SJSA1 (cell line): ENCODE measurements at places on chromosomes 12 and 14.

DNA sequence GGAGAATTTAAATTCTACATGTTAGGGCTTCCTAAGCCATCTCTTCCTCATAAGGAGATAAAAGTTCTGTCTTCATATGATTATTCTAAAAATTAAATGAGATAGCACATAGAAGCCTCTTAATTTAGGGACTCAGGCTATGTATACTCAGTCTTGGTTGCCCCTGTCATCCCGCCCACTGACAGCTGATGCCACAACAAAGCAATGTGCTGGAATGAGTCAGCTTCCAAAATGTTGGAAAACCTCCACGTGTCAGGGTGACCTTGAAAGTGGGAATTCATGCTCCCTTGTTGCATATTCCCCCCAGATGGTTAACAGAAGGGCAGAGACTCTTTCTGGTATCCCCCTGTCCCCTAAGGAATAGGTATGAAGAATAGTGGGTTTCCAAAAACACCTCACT, 238.0 kb upstream of the DDHD1 start:
- no peak for DNase-seq

GRCh38 chr12:131929581-131930456, 743 bp downstream of the PUS1 start:
- no peak for DNase-seq

- DNase-seq, result no peak
These were observed 18.5 kb downstream of the SFSWAP start for GRCh38 chr12:131729254-131729955.

DNA sequence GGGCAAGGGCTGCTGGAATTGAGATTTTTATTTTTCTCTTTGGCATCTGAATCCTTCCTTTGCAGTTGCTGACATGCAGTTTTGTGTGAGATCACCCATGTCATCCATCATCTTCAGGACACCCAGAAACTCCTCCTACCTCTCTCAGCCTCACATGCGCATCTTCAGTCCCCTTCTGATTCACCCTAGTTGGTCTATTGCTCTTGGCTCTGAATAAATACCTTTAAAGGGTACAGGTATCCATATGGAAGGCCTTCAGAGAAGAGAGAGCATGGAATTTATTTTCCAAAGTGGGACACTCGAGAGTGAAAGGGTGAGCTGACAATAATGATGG, 41.8 kb downstream of the NTF3 start:
- DNase-seq, result no peak

DNA sequence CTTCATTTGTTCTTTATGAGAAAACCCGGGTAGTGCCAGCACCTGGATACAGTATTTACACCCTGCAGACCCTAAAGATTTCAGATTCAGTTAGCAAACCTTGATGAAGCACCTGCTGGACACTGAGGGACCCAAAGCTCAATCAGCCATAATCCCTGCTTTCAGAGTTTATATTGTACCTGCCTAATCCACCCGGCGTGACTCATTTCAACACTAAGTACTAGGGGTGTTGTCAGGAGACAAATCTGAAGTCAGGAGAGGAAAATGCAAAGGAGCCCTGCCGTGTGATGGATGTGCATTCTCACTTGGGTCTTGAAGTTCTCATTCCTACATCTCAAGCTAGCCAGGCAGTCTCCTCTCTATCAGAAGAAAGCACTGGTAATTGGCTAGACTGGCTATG, 176.7 kb upstream of the BCL2L14 start:
- no peak for DNase-seq

- peak; percentile 57 for DNase-seq
These were observed 198.3 kb upstream of the AMIGO2 start for GRCh38 chr12:47277972-47278448.

DNA sequence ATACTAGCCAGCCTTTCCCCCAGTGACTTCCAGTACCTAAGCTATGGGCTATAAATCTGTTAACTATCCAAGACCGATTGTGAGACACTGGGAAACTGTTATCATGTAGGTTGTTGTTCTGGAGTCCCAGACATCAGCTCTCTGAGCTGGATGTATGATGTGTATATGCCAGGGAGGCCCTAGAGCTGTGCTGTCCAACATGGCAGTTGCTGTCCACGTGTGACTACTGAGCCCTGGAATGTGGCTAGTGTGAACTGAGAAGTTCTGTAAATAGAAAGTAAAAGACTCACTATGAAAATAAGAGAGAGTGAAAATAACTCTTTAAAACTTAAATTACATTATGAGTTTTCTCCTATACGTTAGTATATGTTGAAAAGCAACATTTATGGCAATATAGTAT, 755.8 kb upstream of the FBXO33 start:
- no peak for DNase-seq

DNA sequence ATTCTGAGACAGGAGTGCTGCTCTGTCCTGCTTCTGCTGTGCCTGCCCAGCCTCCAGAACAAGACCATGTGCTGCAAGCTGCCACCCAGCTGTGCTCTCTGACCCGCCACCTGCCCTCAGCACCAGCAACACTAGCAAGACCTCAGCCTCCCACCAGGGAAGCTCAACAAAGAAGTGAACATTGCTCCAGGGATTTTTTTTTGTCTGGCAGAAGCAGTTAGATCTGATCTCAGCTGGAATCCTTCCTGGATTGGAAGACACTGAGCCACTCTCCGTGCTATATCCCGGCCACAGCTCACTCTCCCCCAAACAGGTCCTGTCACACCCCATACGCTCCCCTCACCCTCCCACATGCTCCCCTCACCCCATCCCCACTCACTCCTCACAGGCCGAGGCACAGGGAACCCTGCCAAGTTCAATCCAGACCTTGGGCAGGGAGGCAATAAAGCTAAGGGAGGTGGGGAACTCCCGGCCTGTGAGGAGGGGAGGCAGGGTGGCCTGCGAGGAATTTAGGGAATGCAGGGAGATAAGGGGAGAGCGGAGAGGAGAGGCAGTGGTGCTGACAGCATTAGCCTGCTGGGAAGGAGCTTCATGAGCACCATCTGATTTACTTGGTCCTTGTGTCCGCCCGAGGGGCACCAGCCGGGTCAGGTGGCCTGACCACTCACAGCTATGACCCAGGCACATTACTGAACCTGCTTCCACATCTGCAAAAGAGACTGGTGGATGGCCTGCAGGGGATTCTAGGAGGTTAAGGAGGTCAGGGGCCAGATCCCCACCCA, 29.7 kb downstream of the CCDC85C start:
- peak; percentile 95 for DNase-seq

DNA sequence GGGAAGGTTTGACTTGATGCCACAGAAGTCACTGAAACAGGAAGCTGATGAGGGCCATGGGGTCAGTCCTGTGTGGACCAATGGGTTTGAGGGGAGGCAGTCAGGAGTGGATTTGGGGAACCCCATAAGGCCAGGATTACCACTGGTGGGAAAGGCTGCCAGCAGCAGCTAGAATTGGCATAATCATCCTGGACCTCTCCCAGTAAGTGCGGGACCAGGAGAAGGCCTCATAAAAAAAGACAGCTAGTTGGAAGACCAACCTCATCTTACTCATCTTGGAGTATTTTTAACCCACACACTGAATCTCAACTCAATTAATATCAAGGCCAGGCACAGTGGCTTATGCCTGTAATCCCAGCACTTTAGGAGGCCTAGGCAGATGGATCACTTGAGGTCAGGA, 22.7 kb downstream of the TBX3 start:
- no peak for DNase-seq

DNA sequence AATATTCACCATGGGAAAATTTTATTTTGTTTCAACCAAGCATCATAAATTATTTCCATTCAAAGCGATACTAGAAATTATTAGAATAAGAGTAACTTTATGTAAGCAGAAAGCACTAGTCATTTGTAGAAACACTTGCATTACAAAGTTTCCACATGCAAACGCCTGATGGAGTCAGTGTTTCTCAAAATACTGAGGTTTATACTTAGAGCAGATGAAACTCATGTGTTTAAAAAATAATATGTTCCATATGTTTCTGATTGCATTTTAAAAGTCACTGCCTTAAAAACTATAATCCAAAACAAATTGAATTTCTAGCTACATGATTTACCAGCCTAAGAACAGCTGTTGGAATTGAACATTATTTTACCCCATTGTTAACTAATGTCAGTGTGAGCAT, 1246.4 kb downstream of the SLC16A7 start:
- no peak for DNase-seq

GRCh38 chr12:10959804-10960203, 20.7 kb upstream of the TAS2R14 start:
- DNase-seq, result no peak

DNA sequence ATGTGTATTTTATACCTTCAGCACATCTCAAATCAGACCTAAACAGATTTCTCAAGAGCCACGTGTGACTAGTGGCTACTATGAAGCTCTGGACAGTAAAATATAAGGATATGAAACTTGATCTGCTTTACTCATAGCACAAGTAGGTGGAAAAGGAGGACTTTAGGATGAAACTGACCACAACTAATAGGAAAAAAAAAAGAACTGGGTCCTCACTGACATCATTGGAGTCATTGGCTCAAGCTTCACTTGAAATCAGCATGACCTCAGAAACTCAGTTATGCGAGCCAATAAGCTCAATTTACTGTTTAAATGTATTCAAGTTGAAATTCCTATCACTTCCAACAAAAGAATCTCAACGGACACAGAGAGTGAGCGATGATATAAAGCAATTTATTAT, 34.1 kb upstream of the CIT start:
- no peak for DNase-seq

GRCh38 chr12:52518574-52519386, 1.4 kb downstream of the KRT5 start:
- no peak for DNase-seq

- DNase-seq, result no peak
These were observed 10.7 kb downstream of the CCND2 start for GRCh38 chr12:4284306-4284705.

GRCh38 chr12:113464452-113464775, 7.3 kb downstream of the LHX5 start:
- DNase-seq, result no peak

- no peak for DNase-seq
These were observed 450.0 kb downstream of the FOXG1 start for GRCh38 chr14:29216268-29217232.

DNA sequence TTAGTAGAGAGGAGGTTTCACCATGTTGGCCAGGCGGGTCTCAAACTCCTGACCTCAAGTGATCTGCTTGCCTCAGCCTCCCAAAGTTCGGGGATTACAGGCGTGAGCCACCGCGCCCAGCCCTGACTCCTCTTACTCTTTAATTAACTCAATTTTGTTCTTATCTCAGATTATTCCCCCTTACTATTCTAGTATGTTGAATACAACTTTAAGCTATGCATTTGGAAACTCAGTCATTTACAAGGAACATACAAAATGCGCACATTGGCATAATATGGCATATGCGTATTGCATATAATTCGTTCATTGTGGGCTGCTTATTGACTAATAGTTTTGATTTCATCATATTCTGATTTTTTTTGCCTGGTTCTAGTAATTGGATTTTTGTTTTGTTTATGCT, 10.8 kb upstream of the CD163 start:
- DNase-seq, result no peak

GRCh38 chr14:33848009-33848408, 102.9 kb downstream of the EGLN3 start:
- DNase-seq, result no peak

DNA sequence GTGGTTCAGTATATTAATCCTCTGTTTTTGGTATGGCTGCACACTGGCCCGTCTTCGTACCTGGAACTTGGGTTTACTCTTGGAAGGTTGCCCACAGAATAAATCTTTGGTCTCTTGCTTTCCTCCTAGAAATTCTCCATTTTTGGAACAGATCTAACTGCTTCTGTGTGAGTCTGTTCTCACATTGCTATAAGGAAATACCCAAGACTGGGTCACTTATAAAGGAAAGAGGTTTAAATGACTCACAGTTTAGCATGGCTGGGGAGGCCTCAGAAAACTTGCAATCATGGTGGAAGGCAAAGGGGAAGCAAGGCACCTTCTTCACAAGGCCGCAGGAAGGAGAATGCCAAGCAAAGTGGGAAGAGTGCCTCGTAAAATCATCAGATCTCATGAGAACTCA, 407.8 kb upstream of the PDE3A start:
- no peak for DNase-seq

DNA sequence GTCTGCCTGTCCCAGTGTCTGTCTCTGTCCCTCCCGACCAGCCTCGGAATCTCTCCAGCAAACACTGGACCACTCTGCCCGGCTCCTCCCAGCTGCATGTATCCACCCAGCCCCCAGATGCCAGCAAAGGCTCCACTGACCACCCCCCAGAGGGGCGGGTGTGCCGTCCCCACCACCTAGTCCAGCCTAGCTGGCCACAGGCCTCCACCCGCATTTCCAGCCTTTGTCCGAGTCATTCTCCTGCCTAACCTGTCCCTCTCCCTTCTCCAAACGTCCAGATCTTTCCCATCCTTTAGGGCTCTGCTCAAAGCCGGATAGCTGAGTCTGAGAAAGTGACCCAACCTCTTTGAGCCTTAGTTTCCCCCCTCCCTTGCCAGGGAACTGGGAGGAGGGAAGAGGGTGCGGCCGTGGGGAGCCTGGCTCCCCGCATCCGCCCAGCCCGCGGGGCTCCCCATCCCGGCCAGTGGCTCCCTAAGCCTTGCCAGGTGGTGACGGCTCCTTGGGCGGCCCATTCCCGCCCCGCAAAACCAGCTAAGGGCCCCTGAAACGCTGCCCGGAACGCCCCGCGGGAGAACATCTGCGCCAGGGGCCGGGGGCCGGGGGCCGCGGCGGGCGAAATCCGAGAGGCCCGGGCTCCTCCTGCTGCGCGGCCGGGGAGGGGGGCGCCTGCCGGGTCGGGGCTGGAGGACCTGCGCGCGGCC, 34.6 kb upstream of the ANKRD9 start:
- DNase-seq, result no peak

DNA sequence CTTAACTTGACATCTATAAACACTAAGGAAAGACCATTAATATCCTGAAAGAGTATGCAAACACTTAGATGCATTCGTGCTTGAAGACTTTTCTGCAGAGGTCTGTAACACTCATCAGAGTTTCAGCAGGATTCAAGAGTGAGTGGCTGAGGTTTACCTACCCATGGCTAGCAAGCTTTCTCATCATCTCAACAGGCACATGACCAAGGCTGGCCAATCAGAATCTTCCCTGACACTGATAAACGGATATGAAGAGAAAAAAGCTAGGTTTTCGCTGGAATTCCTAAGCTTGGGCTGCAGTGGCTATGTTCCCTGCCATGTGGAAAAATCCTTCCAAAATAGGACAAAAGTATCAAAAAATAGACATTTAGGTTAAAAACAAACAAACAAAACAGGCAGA, 162.1 kb upstream of the USP15 start:
- no peak for DNase-seq

- no peak for DNase-seq
These were observed 2.4 kb upstream of the SRP54 start for GRCh38 chr14:34980337-34980900.

GRCh38 chr12:1044199-1044598, 53.2 kb downstream of the ERC1 start:
- no peak for DNase-seq

- DNase-seq, result no peak
These were observed 112.3 kb downstream of the ZFP36L1 start for GRCh38 chr14:68680541-68681051.

DNA sequence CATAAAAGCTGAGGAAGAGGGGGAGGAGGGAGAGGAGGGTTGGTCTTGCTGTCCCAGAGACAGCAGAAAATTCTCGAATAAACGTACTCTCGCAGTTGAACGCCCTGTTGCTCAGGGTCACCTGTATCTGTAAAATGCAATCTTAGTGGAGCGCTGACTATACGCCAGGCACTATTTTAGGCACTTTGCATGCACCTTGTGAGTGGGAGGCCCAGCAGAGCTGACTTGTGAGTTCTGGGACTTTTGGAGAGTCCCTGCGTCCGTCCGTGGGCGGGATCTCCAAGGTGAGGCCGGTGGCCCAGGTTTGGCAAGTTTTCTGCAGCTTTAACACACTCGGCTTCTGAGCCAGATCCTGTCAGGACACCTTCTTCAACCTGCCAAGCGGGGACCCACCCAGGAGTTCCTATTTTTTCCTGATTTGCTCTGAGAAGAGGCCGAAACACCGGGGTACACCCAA, 32.5 kb upstream of the PLEKHG6 start:
- no peak for DNase-seq
